ENCODE measurements at places on chromosomes 2 and 18.

GRCh38 chr18:57640749-57641148 is 19.1 kb upstream of the NARS1 start:
- no peak for DNase-seq

- no peak for DNase-seq
Observed at GRCh38 chr18:35348001-35348400, 3.8 kb upstream of the ZNF24 start.

GRCh38 chr2:96906729-96907114 is 36.8 kb upstream of the SEMA4C start:
- DNase-seq = no peak

DNA sequence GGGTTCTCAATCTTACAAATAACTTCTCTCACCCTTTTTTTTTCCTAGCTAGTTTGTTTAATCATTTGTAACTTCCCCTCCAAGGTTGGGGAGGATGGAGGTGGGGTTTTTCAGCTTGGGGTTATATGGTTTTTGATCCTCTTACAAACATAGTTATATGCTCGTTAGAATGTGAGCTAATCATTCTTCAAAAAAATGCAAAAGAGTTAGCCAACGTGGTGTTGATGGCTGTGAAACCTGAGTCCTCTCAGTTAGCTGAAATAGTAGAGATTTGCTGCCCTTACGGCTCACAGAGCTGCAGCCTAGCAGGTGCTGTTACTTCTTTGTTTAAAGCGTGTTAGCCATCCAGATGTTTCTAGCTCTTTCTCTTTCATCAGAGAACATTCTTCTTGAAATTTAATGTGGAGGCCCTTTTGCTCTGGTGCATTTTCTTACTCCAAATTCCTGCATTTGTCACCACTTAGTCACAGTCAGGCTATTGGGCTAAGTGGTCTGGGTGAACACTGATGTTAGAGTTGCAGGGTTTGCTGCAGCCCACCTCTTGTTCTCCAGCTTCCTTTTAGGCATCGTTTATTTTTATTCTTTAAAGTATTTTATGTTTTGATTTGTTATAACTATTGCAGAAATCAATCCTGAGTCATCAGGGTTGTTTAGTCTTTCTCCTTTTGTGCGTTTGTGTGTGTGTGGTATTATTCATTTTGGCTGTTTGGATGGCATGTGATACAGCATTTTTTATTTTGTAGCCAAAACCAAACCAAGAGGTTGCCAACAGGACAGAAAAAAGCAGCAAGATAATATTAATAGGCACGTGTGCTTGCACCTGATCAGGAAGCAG is 41.1 kb downstream of the LIMS1 start:
- DNase-seq = no peak

GRCh38 chr2:128388499-128388941 is 69.9 kb upstream of the HS6ST1 start:
- no peak for DNase-seq

GRCh38 chr2:176856683-176857082 is 355.9 kb upstream of the HNRNPA3 start:
- DNase-seq = no peak

GRCh38 chr2:208556983-208557484 is 150.4 kb downstream of the PTH2R start:
- DNase-seq = no peak

GRCh38 chr2:160898581-160899307 is 261.5 kb upstream of the TANK start:
- no peak for DNase-seq

GRCh38 chr2:44802777-44803424 is 138.6 kb upstream of the SIX3 start:
- DNase-seq = no peak

All from AML-193 (cell line).